Right kidney (tissue), 9 donors: ENCODE measurements at places on chromosomes 5 and 9.
A peak's percentile ranks its signal among the peaks of the same experiment; 100 is the strongest.

DNA sequence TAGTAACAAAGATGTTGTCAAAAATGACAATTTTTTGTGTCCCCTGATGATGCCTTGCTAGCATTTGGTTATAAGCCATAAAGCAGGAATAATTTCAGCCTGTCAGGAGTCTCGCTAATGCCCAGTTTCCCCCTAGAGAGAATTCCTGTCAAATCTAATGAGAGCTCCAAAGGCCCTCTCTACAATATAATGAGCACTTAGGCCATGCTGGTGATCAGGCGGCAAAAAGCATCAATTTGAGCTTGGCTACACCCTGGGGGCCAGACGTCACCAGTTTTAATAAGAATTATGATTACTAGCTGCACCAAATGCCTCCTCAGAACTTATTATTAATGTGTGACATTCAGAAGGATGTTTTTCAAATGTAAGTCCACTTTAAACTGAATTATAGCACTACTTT, 6.1 kb downstream of the TLE1 start:
- no peak for DNase-seq

DNA sequence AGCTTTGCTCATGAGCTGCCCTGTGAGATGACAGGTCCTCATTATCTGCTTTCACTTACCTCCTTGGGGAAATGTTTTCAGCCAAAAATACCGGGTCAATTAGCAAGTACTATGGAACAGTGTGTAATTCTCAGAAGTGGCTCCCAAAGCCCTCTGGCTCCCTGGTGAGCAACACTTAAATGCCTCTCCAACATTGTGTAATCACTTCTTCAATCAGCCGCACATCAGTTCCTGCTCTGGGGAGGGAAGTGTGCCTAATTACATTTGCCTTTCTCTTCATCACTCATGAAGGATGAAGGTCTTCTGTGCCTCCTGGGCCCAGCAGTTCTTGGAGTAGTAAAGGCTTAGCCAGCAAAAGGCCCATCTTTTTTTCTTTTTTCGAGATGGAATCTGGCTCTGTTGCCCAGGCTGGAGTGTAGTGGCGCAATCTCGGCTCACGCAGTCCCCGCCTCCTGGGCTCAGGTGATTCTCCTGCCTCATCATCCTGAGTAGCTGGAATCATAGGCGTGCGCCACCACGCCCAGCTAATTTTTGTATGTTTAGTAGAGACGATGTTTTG, 23.1 kb downstream of the NIM1K start:
- no peak for DNase-seq

GRCh38 chr9:18394847-18395351, 79.1 kb upstream of the ADAMTSL1 start:
- no peak for DNase-seq

GRCh38 chr9:74556685-74557084, 59.5 kb downstream of the RORB start:
- no peak for DNase-seq

DNA sequence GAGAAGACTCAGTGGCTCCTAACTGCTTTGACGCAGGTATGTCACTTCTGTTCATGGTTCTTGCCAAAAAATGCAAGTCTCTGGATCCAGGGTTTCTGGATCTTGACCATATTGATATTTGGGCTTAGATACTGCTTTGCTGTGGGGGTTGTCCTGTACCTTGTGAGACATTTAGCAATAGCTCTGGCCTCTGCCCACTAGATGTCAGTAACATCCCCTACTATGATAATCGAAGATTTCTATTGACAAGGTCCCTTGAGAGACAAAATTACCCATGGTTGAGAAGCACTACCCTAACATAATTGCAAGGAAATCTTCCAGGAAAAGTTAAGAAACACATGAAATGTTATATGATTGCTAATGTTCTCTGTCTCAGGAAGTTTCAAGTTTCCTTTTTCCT, 285.4 kb downstream of the TMEM232 start:
- DNase-seq, result no peak

- DNase-seq, result no peak
Measured at GRCh38 chr9:85715587-85715986, 26.2 kb downstream of the AGTPBP1 start.

DNA sequence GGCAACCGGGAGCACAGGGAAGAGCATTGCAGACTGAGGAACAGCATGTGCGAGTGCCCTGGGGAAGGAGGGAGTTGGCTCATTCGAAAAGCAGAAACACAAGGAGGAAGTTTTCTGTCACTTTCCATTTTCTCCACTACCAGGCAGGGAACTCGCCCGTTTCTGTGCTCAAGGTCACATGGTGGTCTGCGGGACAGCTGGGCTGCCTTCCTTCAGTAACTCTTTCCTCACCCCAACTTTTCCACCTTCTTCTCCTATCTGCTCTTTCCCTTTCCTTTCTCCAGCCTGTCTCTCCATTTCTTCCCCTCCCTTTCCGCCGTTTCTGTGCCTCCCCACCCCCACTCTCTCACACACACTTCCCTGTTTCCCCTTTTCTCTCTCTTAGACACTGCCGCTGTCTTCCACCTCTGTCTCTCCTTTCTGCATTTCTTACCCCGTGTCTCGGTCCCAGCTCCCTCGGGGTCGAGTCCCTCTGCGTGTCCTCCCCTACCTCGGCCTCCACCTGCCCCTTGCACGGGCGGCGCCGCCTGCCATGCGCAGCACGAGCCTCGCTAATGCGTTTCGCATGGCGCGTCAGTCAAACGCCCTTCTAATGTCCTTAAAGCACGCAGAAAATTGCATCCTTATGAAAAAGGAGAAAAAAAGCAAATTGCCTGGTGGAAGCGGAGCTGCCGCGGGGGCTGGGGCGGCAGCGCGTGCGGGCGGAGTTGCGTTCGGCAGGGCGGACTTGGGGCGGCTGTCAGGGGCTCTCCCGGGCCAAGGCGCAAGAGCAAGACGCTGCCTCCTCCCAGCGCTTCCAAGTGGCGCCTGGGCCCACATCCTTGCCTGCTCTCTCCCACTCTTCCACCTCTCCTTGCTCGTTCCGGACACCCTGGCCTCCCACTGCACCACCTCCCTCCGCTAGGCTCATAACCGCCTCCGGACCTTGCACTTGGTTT, 9.5 kb downstream of the BARX1 start:
- DNase-seq, result peak; percentile 59

DNA sequence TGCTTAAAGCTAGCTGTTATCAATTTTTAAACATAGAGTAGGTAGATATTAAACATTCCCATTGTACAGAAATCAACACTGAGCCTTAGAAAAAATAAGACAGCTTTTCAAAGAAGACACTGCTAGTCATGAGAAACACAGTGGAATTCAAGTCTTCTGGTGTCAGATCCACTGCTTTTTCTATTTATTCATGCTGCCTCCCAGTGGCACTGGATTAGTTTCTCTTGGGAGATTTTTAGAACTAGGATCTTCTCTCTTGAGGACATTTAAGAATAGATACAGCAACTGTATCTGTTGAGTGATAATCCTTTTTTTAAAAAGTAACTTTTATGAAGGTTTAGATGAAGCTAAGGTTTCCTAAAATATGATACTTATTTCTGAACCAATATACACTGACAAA, 1635.4 kb upstream of the C9orf72 start:
- no peak for DNase-seq

GRCh38 chr5:110506378-110506777, 220.1 kb downstream of the TMEM232 start:
- DNase-seq, result no peak

GRCh38 chr5:24823625-24824024, 178.8 kb upstream of the CDH10 start:
- DNase-seq, result no peak

DNA sequence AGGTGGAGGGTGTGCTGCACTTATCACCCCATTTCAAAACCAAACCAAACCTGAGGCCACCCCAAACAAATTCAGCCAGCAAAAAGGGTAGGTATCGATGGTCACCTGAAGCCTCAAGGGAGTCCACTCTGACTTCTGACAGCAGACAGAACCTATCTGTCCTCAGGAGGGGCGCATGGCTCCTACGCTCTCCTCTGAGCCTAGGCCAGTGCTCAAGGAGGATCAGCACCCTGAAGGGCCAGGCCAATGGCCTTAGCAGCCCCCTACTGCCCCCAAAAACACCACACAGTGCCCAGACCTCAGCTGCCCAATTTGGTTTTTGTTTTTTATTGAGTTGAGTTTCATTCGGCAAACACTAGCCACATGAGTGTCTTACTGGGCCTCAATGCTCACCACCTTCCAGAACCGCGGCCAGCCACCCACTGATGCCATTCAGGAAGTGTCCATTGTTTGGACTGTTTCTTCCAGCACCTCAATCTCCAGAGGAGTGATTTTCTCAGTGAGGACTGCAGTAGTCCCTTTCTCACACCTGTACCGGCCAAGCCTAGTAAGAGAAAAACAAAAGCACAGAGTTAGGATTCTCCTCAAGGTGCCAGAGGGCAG, 62.0 kb downstream of the PSMB7 start:
- no peak for DNase-seq

DNA sequence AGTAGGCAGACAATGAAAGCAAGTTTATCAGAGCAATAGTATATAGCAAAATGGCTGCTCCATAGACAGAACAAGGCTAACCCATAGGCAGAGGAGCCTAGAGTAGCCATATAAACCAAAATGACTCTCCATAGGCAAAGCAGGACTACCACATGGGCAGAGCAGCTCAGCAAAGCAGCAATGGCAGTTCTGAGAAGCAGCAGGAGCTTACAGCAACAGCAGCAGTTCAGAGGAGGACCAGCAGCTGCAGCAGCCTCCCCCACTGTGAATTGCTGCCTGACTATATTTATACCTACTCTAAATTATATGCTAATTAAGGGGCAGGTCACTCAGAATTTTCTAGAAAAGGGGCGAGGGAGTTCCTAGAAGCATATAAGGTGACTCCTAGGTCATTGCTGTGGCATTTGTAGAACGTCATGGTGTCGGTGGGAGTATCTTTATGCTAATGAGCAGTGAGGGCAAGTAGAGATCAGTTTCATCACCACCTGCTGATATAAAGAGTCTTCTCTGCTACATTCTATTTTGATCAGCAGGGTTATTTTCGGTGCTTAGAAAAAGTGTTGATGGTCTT, 1115.5 kb downstream of the DTWD2 start:
- DNase-seq, result no peak

- no peak for DNase-seq
Measured at GRCh38 chr5:50730336-50730735, 63.9 kb downstream of the PARP8 start.

DNA sequence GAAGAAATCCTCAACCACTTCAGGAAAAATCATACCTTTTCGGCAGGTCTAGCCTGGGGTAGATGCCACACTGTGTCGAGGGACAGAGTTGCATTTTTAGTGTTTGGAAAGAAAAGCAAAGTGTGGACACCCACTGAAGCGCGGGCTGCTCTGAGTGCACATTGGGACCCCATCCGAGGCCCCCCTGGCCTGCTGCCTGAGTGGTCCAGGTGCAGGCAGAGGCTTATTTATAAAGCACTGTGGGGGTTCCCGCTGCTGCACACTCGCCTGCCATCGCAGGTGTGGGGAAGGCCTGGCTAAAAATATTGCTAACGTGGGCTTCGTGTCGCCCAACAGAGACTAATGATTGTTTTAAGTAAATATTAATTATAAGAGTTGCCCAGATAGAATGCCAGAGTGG, 119.4 kb downstream of the CRB2 start:
- no peak for DNase-seq

- DNase-seq, result no peak
Measured at GRCh38 chr9:82202808-82203207, 214.2 kb downstream of the SPATA31D1 start.

- no peak for DNase-seq
Measured at GRCh38 chr9:38195737-38196161, 126.7 kb upstream of the SHB start.

DNA sequence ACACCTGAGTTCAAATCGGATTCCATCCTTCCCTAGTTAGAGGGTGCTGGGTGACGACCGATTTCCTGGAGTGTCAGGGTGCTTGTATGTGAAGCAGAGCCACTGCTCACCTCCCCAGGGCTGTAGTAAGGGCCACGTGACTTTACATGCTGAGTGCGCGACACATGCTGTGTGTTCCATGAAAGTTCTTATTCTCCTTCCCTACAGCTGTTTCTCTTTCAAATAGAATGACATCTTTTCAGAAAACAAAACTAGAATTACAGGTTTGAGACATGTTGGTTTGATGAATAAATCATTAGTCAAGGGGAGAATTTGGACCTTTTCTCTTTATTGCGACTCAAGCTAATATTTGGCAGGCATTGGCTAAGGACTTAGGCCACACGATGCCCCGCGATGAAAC, 113.1 kb downstream of the JMY start:
- DNase-seq, result no peak

DNA sequence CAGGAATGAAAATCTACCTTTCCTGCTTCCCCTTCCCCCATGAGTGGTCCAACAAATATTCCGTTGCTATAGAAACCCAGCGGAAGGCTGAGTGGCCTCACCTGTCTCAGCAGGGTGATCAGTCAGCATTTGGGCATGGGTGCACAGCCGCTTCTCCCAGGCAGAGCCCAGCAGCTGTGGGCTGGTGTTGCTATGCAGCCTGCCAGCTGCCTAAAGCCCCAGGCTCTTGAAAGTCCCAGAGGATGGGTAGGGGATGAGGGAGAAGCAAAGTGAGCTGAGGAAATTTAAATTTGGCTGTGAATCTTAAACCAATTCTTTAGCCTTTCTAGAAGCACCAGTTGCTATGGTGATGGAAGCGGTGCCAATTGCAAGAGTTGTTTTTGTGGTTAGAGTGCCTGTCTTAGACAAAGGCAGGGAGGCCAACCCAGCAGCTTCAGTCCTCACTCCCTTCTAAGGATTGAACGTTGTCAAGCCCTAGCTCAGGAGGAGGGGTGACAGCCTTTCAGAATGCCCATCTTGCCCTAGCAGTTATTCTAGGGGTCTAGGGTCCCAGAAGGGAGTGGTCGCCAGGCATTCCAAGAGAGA, 151.5 kb upstream of the PITX1 start:
- DNase-seq, result no peak

GRCh38 chr9:93178851-93179786, 4.8 kb upstream of the WNK2 start:
- DNase-seq, result no peak

DNA sequence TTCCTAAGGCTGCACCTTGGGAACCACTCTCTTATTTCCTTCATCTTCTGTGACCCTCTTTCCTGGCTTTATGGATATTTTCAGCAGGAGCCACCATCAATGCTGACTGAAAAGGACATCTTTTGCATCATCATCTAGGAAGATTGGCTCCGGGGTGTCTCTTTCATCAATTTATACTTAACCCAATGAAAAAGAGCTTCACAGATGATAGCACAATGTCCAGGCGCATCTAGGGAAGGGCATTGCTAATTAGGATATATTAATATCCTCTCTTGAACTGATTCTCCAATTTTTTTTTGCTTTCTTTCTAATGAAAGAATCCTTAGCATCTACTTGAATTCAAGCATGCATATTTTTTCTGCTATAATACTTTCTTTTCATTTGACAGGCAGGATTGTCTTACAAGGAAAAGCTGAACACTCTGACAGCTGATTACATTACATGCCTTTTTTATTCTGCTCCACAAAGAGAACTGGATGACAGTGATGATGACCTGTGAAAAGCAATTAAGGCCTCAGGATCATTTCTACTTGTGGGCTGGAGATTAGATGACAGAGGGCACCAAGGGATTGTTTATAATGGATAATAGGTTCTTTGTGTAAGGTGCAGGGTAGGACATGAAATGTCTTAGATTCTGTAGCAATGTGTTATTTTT, 60.2 kb downstream of the PCSK1 start:
- DNase-seq, result no peak

GRCh38 chr9:135504262-135505243, 4.1 kb downstream of the MRPS2 start:
- DNase-seq, result peak; percentile 53
